Left kidney (tissue), 8 donors: ENCODE measurements at places on chromosomes 1 and 21.

DNA sequence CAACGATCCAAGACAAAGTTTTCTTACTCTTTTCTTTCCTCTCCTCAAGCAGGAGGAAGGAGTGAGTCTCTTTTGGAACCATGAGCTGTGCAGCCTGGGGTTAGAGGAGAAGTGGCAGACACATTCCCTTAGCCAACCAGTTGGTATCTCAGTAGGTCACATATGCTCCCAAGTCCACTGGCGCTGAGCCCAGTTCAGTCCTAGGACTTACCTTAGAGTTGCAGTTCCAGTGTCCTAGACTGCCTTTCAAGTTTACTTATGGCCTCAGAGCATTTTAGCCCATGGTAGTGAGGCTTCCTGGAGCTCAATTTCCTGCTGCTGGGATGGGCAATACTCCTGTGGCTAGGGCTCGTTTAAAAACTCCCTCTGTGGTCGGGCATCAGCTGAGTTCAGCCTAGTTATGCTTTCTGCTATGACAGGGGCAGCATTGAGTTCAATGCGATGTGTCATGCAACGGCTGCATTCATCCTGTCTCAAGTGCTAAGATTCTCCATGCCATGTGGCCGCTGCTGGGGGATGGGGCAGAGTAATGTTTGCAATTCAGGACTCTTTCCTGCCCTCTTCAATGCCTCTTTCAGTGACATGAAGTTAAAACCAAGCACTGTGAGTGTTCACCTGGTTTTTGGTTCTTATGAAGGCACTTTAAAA is 103.8 kb downstream of the LRRC7 start:
- DNase-seq = no peak

- no peak for DNase-seq
Observed at GRCh38 chr1:212186427-212187207, 98.6 kb upstream of the PPP2R5A start.

GRCh38 chr1:108049178-108049819 is 84.3 kb upstream of the VAV3 start:
- no peak for DNase-seq

- no peak for DNase-seq
Observed at GRCh38 chr1:190000365-190000872, 477.2 kb downstream of the BRINP3 start.

DNA sequence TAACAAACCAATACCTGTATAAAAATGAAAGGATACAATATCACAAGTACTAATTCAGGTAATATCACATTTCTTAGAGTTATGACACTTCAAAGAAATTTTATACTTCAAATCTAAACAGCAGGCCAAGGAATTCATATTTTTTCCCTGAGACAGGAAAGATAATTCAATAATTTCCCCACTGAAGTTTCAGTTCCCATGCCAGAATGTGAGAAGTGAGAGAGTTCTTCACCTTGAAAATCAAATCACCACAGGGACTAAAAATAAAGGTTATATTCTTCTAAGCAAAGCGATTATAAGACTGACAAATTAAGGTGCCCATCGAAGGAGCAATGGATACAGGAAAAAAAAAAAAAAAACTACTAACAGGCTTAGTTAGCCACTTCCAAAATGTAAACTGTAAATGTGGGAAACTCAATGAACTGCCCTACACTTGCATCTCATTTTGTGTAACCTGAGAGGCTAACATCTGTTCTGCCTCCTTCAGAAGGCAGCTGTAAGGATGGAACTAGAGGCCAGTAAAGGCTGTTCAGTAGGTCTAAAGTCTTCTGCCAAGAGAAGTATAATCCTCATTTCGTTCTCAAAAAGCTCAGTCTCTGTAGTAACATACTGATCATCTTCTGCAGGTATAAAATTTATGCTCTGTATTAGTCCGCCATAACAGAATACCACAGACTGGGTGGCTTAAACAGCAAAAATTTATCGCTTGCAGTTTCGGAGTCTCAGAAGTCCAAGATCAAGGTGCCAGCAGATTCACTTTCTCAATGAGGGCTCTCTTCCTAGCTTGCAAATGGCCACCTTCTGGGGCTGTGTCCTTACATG is 127.8 kb downstream of the RERE start:
- no peak for DNase-seq

DNA sequence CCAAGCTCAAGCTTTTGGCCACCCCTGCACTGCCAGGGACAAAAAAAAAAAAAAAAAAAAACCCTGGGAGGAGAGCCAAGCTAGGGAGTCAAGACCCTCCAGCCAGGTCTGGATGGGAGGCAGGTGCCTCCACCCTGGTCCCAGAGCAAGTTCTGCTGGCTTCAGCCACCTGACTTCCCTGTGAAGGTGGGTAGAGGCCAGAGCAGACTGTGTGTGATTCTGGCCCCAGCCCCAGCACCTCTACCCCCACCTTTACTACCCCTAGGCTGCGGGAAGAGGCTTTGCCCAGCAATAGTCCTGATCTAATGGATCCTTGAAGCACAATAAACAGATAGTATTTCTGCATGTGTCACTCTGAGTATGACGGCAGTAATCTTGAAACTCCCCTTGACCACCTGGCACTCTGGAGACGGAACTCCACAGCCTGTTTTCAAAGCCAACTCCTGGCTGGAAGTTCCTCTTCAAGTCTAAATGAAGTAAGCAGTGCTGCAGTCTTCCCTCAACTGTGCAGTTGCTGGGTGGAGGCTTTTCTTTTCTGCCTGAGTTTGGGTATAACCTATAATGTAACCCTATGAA is 9.8 kb downstream of the PDZK1IP1 start:
- no peak for DNase-seq

- DNase-seq = no peak
Observed at GRCh38 chr21:17819877-17820229, 697 bp upstream of the C21orf91 start.

- DNase-seq = no peak
Observed at GRCh38 chr1:100706856-100707255, 12.7 kb upstream of the VCAM1 start.

DNA sequence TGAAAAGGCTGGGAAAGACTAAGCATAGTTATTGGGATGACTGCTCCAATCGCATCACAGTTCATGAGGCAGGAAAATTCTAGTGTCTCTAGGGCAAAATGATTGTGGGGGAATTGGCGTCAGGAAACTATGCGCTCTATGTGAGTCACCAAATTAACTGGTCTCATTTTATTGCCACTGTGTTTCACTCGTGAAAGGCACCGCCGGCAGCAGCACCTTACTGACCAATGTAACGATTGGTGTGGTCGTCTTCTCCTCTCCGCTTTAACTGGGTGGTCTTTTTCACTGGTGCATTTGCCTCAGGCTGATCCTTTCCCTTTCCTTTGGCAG is 83.5 kb downstream of the SPAG17 start:
- no peak for DNase-seq

DNA sequence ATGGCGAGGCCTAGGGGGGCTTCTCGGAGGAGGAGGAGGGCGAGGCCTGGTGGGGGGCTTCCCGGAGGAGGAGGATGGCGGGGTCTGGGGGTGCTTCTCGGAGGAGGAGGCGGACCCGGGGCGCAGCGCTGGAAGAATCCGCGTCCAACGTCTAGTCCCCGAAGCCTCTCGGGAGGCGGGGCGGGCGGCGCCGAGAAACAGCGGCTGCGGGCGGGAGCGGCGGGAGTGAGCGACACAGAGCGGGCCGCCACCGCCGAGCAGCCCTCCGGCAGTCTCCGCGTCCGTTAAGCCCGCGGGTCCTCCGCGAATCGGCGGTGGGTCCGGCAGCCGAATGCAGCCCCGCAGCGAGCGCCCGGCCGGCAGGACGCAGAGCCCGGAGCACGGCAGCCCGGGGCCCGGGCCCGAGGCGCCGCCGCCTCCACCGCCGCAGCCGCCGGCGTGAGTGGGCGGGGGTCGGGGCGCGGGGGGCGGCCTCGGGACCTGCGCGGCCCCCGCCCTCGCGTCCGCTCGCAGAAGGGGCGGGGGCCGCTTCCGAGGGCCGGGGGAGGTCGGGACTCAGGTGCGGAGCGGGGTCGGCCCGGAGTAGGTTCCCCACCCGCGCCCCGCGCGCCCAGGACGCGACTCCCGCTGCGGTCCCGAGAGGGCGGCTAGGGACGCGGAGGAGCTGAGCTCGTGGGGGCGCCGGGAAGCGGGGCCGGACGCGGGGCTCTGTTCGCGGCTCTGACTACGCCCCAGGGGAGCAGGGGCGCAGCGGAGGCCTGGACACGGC is at the start of gene KLHL17:
TSS of gene KLHL17 (plus strand) at position 222 of the 769 bp plus-strand sequence. CDS start at position 332, 110 bp downstream.
- no peak for DNase-seq

- DNase-seq = no peak
Observed at GRCh38 chr1:98267423-98267822, 346.6 kb upstream of the DPYD start.

- DNase-seq = no peak
Observed at GRCh38 chr1:40734882-40735628, 43.6 kb downstream of the NFYC start.

DNA sequence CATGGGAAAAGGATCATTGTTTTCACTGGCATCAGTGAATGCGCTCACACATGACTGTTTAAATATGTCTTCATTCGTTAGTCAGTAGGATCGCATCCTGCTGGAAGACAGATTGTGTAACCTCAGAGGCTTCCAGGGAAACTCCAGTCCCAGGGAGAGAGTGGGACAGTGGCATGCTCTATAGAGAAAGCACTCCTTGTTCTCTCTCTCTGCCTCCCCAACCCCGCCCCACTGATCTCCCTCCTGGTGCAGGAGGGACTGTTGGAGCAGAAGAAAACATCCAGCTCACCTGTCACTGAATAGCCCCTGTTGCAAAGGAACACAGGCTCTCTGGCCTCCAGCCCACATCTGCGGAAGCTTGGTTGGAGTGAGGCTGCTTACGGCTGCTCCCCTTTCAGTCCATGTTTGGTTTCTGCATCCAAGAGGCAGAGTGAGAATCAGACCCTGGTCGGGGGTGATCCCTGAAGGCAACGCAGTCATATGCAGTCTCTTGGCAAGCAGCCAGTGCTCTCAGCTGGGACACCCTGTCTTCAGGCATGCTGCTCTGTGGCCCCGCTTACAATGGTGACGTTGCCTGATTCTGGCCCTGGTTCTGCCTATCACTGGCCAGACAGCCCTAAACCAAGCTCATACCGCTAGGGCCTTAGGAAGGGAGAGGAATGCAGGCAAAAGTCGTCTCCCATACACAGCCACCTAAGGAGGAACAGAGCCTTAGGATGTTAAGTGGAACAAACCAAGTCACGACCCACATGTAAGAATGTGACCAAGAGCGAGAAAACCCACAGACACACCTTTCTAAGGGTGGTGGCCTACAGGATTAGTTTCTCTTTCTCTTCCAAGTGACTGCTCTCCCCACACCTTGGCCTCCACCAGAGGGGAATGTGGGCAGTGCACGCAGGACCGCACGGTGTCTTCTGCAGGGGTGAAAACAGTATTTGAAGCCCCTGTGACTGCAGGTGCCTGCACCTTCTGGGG is 39.7 kb downstream of the BACE2 start:
- no peak for DNase-seq

GRCh38 chr1:154972213-154972516 is 1.6 kb upstream of the SHC1 start:
- DNase-seq = no peak

DNA sequence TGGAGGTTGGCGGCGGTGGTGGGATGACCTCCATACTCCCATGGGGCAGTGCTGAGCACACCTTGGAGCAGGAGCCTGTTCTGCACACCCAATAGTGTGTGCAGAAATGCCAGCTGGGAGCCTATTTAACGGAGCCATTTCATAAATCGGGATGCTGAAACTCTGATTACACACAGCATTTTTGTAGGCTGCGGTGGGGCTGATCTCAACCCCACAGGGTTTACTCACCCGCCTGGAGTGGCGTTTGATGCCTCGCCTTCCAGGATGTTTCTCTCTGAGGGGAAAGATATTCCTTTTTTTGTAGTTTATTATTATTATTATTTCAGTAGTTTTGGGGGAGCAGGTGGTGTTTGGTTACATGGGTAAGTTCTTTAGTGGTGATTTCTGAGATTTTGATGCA is 82.6 kb upstream of the WDR26 start:
- DNase-seq = no peak

DNA sequence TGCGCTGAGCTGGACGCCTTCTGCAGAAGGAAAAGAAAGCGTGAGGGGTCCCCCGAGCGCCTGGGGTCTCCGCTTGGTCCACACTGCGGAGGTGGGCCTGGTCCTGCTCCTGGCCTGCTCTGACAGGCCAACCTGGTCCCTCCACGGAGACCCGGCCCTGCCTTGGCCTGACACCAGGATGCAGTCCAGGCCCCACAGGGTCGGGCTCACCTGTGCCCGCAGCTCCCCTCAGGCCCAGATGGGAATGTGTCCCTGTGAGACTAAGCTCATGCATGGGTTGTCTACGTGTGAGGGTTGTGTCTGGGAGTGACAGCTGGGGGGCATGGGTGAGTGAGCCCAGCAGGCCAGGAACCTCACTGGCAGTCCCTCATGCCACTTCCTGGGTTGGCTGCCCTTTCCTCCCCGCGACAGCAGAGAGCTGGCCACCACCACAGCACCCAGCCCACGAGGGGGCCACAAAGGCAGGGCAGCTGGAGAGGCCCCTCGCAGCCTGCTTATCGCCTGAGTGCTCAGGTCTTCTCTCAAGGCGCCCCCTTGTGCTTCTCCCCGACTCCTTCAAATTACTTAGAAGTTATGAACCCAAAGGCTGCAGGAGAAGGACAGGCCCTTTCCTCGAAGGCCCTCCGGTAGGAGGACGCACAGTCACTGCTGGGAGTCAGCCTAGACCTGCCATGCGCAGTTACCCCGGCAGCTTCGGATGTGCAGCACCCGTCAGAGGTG is 41.1 kb downstream of the SLC45A1 start:
- no peak for DNase-seq

GRCh38 chr1:62810420-62811274 is 26.7 kb downstream of the ATG4C start:
- no peak for DNase-seq

DNA sequence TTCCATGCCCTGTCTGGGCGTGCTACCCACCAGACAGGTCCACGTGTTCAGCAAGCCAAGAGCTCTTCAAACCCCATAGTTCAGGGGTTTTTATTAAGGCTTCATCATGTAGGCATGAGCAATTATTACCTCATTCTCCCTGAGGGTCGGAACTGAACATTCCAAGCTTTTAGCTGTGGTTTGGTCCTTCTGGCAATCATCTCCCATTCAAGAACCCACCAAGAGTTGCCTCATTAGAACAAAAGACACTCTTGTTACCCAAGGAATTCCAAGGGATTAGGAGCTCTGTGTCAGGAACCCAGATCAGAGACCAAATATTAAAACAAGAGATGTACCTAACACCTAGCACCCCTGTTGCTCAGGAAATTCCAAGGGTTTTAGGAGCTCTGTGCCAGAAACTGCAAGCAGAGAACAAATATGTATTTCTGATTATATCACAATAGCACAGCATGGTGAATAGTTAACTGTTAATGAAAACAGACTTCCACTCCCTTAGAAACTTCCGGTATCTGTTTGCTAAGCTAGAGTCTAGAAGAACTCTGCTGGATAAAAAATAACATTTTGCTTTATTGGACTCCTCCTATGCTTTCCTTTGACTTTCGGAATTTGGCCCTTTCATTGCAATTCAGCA is 201.2 kb upstream of the L1TD1 start:
- DNase-seq = no peak

DNA sequence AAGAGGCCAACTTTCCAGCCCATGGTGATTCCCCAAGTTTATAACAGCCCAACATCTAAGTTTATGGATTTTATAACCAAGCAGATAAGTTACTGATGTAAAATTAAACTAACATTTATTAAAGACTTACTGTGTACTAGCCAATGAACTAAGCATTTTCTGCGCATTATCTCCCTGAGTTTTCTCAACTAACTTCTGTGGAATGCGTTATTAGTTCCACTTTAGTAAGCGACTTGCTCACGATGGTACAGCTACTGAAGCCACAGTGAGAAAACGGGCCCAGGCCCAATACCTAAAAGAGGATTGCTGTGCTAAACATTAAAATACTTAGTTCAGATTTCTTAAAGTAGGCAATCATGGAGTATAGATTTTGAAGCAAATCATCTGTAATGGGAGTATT is 61.0 kb downstream of the ZBTB18 start:
- DNase-seq = no peak

- no peak for DNase-seq
Observed at GRCh38 chr1:44033041-44033575, 1.8 kb upstream of the SLC6A9 start.
